ENCODE measurements at places on chromosomes 11 and 22. TPM values are rescaled to one million over a fixed set of nuclear protein-coding genes. Genes with fewer than 3 reads are reported as not detected.

Gene UPK3A
- not detected for total RNA-seq

Gene MYBPC3
- 0.25 TPM for total RNA-seq

DNA sequence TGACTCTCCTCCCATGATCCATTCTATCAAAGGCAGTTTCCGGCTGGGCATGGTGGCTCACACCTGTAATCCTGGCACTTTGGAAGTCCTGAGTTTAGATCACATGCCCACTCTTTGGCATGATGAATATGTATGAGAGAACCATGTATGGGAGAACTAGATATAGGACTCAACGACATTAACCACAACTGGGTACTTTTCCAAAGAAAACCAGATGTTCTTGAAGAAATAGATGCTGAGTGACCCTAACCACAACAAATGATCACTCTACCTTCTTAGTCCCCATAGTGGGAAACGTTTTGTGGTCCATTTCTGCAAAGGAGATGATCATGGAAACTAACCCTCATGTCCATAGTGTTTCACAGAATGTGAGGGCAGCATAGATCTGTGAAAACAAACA is 13.6 kb downstream of the FJX1 start:
- no peak for DNase-seq

GRCh38 chr11:83723999-83724398 is 437.8 kb upstream of the CCDC90B start:
- DNase-seq = peak; percentile 23

DNA sequence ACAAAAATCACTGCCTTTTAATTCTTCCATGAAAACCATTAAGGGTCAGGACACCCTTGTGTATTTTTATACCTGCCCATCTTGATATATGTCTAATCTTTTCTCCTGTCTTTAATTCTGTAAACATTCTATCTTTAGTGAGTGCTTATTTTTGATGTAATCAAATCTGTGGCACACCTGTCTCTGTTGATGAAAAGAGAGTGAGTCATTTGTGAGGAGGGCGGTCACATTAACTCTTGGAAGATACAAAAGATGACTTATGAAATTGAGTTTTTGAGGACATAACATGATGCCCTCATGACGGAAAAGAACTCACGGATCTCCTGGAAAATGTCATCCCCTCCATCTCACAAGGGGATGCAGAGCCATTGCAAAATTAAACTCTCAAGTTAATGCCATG is 206.5 kb upstream of the PGR start:
- no peak for DNase-seq

GRCh38 chr22:19260194-19260593 is 31.3 kb downstream of the CLTCL1 start:
- DNase-seq = no peak

- no peak for DNase-seq
Measured at GRCh38 chr11:69393178-69393832, 88.2 kb upstream of the LINC01488 start.

DNA sequence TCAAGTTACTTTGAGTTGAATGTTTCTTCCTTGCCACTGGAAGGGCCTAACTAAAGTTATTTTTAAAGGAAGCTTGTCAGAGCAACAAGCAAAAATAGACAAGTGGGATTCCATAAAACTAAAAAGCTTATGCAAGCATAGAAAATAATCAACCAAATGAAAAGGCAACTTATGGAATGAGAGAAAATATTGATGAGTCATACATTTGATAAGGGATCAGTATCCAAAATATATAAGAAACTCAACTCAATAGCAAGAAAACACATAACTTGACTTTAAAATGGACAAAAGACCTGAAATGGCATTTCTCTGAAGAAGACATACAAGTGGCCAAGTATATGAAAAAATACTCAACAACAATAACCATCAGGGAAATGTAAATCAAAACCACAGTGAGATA is 264.5 kb upstream of the UBASH3B start:
- no peak for DNase-seq

Measured in HCT116 (cell line).